ENCODE measurements at places on chromosomes 16 and 17.

GRCh38 chr17:27630607-27631410 is at the start of gene LGALS9:
LGALS9 (plus strand) TSS chr17:27631188; CDS start chr17:27631266, 78 bp downstream.
- DNase-seq = peak; percentile 52

GRCh38 chr17:43878260-43879175 is 28.8 kb downstream of the MPP2 start:
- peak; percentile 54 for DNase-seq

DNA sequence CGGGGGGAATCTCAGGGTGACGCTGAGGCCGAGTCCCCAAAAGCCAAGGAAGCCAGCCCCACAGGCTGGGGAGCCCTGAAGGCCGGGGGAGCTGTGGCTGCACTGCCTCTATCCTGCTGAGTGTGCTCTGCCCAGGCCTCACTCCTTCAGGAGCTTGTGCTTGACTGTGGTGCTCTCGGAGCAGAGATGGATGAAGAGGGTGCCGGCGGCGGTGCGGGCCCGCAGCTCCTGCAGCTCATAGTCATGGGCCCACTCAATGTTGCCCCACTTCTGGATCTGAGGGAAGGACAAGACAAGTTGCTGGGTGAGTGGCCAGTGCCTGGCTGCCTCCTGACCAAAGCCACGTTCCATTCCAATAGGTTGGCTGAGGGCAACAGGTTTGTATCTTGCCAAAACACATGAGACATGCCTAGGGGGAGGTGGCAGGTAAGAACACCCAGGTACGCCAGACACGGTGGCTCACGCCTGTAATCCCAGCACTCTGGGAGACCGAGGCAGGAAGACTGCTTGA is 20.5 kb downstream of the ATPAF2 start:
- no peak for DNase-seq

DNA sequence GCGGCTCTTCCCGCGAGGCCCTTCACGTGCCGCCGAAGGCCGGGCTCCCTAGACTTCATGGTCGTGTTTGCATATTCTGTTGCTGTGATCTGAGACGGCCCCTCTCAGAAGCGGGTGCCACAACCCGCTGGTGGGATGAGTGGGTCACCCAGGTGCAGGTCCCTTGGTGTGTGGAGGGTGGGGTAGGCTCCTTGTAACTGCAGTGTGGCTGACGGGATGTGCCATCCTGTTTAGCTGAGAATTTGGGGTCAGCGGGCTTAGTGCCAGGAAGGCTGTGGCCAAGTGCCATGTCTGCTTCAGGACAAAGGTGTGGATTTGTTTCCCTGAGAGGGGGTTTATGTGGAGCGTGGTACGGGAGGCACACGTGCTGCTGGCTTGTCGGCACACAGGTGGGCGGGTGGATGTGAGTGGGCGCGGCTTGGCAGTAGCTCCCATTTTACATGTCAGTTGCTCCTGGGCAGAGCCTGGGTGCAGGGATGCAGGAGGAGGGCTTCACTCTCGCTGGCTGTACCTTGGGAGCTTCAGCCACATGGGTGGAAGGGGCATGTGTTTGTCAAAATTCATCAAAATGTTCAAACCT is 9.2 kb upstream of the WFIKKN1 start:
- no peak for DNase-seq

DNA sequence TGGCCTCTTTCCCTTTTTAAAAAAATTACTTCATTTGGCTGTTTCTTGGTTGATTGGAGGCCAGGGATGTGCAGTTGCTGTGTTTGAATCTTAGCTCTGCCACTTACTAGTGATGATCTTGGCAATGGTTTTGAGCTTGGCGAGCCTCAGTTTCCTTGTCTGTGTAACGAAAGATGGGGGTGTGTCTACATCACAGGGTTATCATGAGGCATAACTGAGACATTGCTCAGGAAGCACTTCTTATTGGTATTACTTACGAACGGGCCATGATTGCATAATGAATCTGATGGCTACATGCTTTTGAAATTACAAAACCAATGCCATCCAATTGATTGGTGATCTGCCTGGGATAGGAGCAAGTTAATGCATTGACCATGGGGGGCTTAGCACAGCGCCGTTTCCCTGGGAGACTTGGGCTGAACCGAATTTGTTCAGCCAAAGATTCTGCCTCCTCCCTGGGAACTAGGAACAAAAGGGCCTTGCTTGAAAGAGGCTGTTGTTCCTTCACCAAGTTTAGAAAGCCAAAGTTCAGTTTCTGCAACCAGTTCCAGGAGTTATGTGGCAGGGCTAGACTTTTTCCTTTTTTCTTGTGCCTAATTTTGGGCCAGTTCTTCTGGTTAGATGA is 21.9 kb downstream of the CMIP start:
- no peak for DNase-seq

DNA sequence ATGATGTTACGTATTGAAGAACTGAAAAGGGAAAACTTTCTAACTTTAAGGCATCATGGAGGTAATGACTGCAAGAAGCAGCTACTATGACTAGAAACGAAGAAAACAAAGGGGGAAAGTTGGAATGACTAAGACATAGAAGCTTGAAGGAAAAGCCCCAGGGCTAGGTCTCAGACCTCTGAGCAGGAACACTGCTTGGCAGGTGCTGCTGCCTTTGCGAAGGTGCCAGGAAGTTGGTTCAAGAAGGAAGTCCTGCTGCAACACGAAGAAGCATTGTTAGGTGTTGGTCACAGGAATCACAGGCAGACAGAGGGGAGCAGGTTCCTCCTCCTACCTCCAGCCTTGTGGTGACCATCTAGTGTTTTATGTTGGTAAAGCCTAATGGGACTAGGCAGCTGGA is 48.1 kb upstream of the HS3ST4 start:
- DNase-seq = no peak

DNA sequence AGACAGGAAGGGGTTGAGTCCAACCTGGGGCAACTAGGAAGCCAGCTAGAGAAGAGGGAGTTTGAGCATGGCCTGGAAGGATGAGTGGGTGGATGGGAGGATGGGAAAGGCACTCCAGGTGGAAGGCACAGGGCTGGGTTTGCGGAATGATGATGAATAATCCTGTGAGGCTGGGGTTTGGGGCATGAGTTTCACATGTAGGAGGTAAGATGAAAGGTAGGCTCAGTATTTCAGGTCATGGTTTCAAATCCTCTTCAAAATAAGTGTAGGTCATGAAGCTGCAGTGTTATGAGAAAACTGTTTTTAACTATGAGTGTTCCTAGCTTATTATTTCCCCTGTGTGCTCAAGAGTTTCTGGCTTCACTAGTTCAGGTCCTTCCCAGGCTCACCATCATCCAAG is 130.3 kb downstream of the SKAP1 start:
- DNase-seq = no peak

DNA sequence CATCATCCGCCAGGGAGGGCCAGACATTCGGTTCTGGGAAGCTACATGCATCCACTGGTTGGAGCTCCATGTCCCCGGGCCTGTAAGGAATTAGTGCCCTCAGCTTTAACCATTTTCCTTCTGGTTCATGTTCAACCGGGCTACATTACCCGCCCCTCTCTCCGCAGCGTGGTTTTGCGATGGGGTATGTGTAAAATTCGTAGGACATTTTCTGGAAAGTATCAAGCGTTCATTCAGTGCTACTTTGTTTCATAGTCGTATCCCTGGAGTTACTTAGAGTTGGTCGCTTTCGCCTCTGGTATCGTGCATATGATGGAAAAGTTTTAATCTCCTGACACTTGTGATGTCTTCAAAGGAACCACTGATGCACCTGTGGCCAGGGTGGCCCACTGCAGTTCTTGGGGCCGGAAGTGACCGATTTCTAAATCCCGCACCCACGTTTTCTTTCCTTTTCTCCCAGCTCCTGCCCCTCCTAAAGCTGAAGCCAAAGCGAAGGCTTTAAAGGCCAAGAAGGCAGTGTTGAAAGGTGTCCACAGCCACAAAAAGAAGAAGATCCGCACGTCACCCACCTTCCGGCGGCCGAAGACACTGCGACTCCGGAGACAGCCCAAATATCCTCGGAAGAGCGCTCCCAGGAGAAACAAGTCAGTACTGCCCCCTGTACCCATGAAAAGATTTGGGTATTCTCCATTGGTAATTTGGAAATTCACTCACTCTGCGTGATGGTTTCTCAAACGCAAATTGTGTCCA is 637 bp downstream of the RPL23A start:
- no peak for DNase-seq

- DNase-seq = no peak
These were observed 60.9 kb downstream of the MRTFB start for GRCh38 chr16:14131774-14132695.

DNA sequence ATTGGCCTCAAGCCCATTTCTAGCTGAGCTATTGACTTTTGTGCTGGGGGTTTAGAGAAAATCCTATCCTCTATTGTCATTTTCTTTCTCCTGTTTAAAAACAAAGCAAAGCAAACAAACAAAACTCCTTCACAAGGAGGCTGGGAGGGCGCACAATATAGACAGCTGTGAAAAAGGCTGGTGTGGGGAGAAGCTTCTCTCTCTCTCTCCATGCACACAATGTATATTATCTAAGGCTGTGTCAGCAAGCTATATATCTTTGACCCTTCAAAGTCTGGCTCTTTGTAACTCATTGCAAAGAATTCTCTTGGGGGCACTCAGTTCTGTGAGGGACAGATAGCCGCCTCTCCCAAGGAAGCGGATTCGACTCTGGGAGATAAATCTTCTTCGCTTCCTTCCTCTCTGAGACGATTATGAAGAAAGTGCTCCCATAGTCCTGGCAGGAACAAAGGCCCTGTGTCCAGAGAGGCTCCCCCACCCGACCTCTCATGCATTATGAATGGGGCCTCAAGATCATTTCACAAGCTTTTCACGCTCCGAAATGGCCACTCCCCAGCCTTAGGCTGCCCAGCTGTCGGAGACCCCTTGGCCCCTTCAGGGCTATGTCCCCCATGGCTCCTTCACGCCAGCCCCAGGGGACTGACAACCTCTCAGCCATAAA is 33.2 kb upstream of the MEAK7 start:
- DNase-seq = no peak

DNA sequence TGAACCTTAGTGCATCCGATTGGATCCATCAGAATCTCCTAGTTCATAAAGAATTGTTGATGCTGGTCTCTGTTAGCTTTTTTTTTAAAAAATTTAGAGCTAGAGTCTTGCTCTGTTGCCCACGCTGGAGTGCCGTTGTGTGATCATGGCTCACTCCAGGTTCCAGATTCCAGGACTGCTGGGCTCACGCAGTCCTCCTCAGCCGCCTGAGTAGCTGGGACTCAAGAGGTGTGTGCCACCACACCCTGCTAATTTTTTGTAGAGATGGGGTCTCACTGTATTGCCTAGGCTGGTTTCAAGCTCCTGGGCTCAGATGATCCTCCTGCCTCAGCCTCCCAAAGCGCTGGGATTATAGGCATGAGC is 8.0 kb downstream of the TCF25 start:
- no peak for DNase-seq

DNA sequence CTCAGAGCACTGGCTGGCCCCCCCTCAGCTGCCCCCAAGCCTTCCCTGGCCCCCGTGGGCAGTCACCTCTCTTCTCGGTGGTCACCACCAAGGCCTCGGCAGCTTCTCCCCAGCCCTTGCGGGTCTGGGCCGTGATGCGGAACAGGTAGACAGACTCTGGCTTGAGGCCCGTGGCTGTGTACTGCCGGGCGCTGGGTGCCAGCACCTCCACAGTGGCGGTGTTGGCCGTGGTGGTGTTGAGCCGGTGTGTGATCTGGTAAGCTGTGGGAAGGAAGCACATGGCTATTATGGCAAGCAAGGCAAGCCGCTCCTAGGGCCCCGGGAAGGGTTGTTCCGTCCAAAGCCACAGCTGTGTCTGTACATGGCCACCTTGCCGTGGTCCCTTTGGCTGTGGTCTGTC is 78.4 kb upstream of the CDC42EP4 start:
- no peak for DNase-seq

DNA sequence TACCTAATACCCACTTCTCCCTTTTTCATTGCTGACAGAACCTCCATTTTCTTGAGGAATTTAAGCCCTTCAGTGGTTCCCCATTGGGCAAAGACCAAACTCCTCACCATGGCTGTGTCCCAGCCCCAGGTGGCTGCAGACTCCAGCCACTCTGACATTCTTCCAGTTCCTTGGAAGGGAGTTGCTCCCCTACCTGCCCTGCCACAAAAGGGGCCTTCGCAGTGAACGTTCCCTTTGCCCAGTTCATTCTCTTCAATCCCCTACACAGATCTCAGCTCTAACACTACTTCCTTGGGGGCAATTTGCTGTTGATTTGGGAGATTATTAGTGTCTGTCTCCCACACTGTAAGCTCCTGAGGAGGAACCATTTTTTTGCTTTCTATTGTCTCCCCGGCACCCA is 3.2 kb upstream of the AKTIP start:
- DNase-seq = no peak

GRCh38 chr17:63701456-63701820 is 1.5 kb upstream of the LIMD2 start:
- no peak for DNase-seq

DNA sequence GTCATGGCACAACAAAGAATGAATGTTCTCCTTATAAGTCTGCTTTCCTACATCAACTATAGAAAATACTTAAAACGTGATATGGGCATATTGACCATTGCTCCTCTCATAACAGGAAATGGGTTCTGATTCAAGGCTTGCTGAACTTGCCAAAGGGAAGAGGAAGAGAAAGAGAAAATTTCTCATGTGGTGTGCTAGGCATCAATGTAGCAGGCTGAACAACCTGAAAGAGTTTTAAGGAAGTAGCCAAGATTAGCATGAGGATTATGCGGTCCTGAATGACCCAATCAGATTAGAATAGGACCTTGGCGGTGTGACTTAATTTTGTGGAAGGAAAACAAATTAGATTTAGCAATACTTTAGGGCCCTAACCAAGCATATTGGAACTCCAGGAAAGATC is 617.7 kb upstream of the CDH11 start:
- no peak for DNase-seq

DNA sequence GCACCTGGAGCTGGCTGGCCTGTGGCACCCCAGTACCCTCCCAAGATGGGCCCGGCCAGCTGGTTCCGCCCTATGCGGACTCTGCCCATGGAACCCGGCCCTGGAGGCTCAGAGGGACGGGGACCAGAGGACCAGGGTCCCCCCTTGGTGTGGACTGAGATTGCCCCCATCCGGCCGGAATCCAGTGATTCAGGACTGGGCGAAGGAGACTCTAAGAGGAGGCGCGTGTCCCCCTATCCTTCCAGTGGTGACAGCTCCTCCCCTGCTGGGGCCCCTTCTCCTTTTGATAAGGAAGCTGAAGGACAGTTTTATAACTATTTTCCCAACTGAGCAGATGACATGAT is 12.0 kb downstream of the TBX21 start:
- no peak for DNase-seq

DNA sequence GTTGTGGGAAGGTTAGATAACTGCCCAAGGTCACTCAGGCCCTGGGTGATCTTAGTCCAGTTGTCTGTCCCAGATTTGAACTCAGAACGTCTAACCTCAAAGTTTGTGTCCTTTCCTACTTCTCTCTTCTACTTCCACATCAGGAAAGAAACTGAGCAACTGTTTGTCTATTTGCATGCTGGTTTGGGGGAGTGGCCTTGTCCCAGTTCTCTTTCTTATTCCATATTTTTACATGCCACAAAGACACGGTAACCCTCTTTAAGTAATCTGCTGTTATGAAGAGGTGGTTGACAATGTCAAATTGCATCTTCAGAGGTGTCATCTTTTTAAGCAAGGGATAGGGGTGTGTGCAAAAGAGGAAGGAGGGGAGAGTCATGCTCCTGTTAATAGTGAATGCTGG is 432.5 kb downstream of the HS3ST3B1 start:
- no peak for DNase-seq

GRCh38 chr17:29597361-29598172 is 4.6 kb downstream of the ANKRD13B start:
- no peak for DNase-seq

- no peak for DNase-seq
These were observed 4.8 kb upstream of the PPP1R9B start for GRCh38 chr17:50155115-50155819.

GRCh38 chr16:49354101-49354500 is 19.5 kb upstream of the C16orf78 start:
- DNase-seq = no peak

Data from hematopoietic multipotent progenitor cell (in vitro differentiated cells).